ENCODE measurements at places on chromosomes 3 and 15.
A peak's percentile ranks its signal among the peaks of the same experiment; 100 is the strongest.

- DNase-seq: no peak
These were observed 154.1 kb upstream of the CADPS start for GRCh38 chr3:63029326-63029725.

DNA sequence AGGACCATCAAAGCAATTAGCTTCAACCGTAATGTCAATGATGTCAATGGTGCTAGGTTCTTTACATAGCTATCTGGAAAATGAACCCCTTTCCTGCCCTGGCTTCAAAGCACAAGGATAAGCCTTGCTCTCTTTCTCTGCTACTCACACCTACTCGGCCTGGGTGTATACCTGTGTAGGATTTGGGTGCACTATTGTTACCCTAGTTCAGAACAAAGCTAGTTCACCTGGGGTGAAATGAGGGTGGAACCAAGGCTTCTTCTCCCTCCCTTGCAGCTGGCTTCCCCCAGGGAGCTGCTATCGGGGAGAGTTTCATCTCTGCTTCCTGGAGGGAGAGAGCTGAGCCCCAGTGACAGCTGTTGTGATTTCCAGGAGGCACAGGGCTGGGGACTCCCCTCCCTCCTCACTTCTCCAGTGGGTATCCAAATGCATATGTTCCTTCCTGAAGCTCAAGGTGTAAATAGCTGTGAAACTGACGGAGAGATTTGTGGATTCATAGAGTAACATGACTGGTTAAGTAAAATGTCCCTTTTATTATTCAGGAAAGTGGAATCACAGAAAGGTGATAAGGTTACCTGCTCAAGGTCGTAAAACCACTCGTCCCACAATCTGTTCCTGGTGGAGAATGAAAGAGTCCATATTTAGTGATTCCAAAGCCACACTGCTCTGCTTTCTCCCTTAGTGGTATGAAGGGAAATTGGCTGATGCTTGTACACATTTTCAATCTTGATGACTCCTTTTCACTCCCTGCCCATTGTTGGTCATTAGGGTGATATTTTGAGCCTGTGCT lies 11.8 kb upstream of the C3orf70 start:
- no peak for DNase-seq

GRCh38 chr3:173849489-173849888 lies 451.9 kb downstream of the NLGN1 start:
- DNase-seq: no peak

DNA sequence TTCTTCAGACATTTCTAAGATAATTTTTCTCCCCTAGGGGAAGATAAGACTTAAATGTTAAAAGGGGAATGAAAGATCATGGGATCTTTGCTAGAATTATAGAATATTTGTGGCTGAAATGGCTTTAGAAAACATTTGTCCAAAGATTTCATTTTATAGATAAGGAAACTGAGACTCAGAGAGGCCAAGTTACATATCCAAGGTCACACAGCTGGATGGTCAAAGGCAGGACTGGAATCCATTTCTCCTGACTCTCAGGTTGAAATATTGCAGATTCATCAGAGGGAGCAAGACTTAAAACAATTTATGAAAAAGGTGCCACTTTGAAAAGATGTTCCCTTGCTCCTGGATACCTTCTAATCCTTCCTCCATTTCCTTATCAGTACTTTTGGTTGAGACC lies 19.5 kb upstream of the LEKR1 start:
- DNase-seq: no peak

- no peak for DNase-seq
These were observed 4.1 kb upstream of the CLPX start for GRCh38 chr15:65189102-65189740.

DNA sequence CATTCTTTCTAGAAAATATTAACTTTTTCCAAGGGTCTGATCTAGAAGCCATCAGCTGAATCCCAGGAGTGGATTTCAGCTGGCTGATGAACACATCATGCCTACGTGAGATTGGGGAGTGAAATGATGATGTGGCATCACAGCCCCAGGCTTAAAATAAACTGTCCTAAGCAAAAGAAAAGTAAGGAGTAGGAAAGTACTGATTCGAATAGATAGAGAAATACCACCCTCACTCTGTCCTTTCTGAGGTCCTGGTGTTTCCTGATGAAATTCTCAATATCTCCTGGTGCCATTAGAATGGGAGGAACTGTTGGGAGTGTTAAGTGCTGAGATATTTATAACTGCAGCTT lies 376.8 kb upstream of the SEMA6D start:
- no peak for DNase-seq

GRCh38 chr15:64067564-64068030 lies 21.3 kb upstream of the DAPK2 start:
- DNase-seq: peak; percentile 69

DNA sequence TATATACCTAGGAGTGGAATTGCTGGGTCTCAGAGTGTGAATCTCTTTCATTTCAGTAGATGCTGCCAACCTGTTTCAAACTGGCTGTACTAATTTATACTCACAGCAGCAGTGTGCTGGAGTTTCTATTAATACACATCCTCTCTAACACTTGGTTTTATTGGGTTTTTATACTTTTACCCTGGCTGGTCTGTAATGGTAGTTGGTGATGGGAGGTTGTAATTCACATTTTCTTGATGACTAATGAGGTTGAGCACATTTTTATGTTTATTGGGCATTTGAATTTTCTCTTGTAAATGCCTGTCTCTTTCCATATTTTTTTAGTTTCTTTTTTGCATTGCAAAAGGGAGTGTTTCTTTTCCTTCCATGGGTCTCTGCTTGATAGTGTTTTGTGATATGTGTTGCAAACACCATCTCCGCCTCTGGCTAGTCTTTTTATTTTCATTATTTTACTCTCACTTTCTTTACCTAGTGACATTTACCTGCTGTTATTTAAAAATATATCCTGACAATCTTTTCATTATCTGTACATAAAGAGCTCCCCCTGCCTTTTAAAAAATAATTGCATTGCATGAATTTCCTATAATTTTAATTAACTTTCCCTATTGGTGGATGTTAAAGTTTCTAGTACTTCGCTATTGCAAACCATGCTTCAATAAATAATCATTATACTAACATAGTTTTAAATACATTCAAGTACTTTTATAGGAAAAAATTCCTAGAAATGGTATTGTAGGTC lies 49.0 kb upstream of the GCNT3 start:
- DNase-seq: no peak

DNA sequence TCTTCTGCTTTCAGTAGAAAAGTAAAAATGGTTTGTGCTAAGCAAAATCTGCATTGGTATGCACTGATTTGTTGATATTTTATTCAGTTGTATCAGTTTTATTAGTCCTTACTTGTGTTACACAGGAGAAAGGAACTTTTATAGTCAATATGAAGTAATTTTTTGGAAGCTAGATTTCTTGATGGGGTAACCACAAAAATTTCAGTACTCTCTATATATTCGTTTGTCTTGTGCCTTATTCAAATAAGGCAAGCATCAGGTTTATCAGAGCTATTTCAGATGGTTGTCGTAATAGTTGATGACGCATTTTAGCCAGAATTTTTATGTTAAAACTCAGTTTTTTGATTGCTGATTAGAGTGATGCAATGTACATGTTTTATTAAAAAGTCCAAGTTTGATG lies 50.7 kb upstream of the NIPA1 start:
- DNase-seq: no peak

DNA sequence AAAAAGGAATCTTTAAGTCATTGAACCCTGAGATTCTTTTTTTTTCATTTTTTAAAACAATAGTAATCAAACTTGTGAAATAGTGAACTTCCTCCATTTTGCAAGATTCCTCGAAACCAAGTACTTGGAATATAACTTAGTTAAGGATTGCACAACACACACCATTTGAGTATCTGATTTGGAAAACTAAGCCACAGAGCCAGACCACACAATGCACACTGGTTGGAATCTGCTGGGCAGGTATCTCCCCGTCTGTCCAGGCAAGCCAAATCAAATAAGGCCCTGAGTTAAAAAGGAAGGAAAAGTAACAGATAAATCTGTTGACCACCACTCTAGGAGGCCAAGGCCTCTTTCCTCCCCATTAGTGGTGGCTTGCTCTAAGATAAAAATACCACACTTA lies 177.5 kb upstream of the ICE2 start:
- no peak for DNase-seq

DNA sequence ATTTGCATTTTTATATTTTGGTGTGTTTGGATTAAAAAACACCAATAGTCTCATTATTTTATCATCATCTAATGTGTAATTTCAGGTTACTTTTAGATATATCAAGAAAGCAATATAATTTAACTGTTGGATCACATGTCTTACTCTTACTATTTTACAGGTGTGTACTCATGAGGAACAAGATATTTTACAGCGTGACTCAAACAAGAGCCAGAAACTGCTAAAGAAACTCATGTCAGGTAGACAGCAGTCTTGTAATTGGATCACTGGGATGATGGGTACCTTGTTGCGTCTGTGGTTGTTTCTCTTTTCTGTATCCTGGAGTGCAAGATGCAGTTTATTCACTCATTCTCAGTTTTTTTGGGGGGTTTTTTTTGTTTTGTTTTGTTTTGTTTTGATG lies 12.9 kb downstream of the TRIP4 start:
- DNase-seq: no peak

GRCh38 chr3:45968706-45969105 lies 25.4 kb downstream of the CXCR6 start:
- DNase-seq: no peak

DNA sequence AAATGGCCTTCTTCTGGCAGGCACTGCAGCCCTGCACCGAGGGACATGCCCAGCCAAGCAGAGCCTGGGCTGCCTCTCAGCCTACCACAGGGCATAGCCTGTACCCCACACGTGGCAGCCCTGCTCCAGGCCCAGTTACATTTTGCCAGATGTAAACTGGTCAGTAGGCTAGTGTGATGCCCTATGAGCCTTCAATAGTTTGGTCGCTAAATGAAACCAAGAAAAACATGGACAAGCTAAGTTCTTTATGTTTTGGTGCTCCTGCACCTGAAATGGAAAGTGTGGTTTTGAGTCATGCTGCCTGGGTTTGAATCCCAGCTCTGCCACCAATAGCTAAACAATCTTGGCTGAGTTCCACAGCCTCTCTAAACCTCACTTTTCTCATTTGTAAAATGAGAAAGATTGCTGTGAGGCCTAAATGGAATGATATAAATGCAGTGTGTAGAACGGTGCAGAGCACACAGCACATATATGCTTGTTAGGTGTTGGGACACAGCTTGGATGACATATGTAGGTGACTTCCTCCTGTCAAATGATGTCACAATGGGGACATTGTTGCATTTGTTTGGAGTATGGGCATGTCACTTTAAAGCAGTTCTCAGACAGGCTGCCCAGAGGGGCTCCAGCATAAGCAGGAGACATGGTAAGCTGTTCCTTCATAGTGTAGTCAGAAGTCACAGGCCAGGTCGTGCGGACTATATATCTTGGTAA lies 57.4 kb downstream of the ZBTB38 start:
- DNase-seq: no peak

Data from activated T-cell treated with anti-CD3 and anti-CD28 coated beads, Interleukin-2, amount 50 U/mL, for 1 hour (primary cell).